ENCODE measurements at places on chromosomes 12 and 14. TPM values are rescaled to one million over a fixed set of nuclear protein-coding genes. Genes with fewer than 3 reads are reported as not detected.

The PRB2 gene
- not detected for total RNA-seq

The ZFHX2 gene
- 1.1 TPM for total RNA-seq

The SPTB gene
- 2.7 TPM for total RNA-seq

The CIT gene
- 0.59 TPM for total RNA-seq

The CRIP1 gene
- 9.2 TPM for total RNA-seq

The RHOJ gene
- total RNA-seq, result 1.7 TPM

DNA sequence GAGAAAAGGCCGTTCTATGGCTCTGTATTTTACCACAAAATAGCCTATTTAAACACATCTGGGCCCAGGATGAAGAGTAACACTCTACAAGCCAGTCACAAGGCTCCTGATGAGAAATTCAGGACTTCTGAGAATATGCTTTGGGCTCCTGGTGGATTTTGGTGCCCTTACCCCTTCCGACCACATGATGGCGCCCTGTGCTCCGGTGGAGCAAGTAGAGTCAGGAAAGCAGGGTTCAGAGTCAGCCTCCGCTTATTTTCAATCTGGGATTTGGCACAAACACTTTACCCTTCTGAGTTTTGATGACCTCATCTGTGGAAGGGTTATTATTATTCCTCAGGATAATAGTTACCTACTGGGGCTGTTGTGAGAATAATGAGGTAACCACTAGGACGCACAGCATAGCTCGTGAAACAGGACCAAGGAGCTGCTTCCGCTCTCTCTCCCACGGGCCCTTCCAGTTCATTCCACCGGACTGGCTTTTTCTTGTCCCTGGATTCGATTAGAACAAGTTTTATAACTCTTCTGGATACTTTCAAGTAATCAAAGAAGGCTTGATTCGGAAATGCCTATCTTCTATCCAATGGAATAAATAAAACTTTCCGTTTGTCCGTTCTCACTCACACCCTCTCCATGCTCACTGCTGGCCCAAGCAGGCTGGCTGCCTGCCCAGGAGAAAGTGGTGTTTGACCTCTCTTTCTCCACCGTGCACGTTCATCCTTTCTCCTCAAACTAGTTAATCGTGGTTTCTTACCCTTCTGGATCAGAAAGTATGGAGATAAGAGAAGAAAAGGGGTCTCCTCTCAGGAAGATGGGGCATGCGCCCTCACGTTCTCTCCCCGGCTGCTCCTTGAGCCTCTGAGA lies 104.6 kb downstream of the GALC start:
- DNase-seq, result no peak

DNA sequence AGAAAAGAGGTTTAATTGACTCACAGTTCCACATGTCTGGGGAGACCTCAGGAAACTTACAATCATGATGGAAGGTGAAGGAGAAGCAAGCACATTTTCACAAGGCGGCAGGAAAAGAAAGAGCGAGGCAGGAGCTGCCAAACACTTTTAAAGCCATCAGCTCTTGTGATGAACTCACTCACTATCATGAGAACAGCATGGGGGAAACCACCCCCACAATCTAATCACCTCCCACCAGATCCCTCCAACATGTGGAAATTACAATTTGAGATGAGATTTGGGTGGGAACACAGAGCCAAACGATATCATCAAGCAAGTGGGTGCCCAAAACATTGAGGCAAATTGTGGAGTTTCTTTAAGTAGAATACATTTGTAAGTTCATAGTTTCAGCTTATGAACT lies 957.7 kb downstream of the DIO2 start:
- DNase-seq, result no peak

DNA sequence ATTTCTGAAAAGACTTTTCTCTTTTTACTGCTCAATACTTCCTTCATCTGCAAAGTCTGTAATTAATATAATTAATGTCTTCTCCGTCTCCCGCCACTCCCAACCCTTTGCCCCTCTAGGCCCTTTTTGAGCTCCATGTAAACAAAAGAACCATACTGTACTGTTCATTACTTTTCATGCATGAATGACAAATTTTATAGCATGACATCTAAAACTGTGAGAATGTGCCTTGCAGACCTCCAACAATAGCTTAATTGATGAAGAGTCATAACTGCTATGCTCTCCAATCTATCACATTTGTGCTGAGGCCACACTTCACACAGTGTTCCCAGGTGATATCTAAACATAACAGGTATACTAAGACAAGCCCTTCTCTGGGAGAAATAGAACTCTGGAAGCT lies 1122.7 kb upstream of the ATXN7L3B start:
- no peak for DNase-seq

DNA sequence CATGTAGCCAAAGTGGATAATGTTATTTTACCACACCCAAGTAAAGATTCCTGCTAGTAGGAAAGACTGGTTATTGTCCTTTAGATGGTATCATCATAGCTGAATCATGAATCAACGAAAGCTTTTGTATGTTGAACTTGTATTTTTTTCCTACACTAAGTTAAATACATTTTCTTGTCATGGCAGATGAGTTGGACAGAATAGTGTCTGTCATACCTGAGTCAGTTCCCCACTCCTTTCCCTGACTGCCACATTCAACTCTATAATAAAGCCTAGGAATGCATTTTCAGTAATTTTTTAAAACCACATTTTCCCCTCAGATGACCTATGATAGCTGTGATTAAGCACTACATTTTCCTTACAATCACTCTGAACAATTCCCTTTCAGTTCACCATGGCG lies 9.3 kb upstream of the PTHLH start:
- DNase-seq, result no peak

DNA sequence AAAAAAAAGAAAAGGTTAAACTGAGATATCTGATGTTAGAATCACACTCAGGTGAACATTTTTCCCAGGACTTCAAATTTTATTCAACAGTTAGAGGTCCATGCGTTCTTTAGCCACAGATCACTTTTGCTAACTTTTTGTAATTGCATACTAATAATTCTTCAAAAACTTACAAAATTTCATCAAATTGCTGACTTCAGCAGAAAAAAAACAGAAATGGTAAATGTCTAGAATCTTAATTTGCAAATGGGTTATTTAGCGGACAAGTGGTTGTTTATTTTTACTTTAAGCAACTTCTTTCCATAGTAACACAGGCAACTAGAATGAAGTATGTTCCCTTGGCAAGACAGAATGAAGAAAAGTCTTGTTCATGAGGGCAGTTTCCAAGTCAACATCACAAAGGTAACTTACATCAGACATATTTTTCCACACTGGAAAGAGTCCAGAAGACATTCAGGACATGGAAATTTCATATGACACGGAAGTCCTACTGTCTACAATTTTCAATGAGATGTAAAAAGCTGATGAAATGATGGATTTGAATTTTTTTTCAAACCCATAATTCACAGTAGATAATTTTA lies 62.5 kb upstream of the SOX5 start:
- DNase-seq, result no peak

- no peak for DNase-seq
Observed at GRCh38 chr14:32726516-32726915, 212.2 kb upstream of the NPAS3 start.

DNA sequence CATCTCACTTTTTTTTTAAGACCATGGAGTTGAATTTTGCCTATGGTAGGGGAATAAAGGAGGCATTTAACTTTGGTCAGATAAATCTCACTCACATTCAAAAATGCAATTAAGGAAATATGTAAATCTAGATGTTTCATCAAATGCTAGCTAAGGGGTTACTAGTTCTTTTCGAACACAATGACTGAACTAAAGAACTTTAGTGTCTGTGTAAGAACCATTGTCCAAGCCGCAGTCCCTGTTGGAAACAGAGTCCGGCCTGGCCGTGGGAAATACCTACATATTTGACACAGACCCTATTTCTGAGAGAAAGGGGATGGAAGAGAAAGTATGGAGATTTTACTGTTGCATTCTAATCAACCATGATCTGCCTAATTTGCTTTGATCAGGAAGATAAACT lies 17.4 kb downstream of the LGR5 start:
- DNase-seq, result no peak

DNA sequence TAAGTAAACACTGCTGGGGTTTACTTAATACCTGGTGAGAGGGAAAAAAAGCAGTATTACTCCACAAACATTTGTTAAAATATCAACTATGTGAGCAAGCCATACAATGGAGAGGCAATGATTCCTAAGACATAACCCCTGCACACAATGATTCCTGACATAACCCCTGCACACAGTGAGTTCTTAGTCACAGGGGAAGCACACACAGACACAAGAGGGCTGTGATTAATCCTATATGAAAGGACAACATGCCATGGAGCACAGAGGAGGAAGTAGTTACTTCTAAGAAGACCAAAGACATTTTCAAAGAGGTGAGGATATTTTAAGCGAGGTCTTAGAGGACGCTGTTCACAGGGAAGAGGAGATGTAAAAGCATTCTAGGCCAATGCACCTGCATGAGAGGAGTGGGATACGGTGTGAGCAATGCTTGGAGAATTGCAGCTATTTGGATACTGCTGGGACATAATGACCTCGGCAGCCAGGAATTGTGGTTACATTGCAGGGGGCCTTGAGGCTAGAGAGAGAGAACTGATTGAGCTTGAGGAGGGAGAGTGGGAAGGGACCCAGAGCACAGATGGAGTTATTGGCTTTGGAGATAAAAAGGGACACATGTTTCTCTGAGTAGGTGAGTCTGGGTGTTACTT lies 211.9 kb downstream of the APAF1 start:
- DNase-seq, result no peak

DNA sequence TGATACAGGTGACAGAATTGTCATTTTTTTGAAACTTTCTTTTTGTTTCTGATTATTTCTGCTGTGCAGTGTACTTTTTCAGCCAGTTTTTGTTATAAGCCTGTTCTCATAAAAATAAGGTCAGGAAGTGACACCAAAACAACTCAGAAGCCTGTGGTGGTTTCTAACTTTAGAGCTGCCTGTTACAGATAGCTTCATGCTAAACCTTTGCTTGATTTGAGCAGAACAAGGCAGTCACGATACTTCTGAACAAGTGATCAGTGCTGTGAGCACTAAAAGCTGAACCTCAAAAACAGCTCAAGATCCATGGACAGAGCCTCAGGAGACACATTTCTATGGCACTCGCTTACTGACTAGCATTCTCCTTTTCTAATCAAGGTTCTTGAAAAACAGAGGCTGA lies 82.0 kb downstream of the PRKCH start:
- no peak for DNase-seq

GRCh38 chr14:93954900-93955849 lies 21.2 kb downstream of the ASB2 start:
- DNase-seq, result no peak

GRCh38 chr12:25455696-25456095 lies 97.4 kb downstream of the LMNTD1 start:
- DNase-seq, result no peak

- no peak for DNase-seq
Observed at GRCh38 chr12:62749586-62749985, 185.4 kb downstream of the PPM1H start.

GRCh38 chr12:10528174-10528953 lies 22.7 kb downstream of the EIF2S3B start:
- DNase-seq, result no peak

- DNase-seq, result no peak
Observed at GRCh38 chr14:91027561-91027960, 32.9 kb downstream of the RPS6KA5 start.

- DNase-seq, result no peak
Observed at GRCh38 chr14:67377916-67378315, 17.8 kb downstream of the EIF2S1 start.

DNA sequence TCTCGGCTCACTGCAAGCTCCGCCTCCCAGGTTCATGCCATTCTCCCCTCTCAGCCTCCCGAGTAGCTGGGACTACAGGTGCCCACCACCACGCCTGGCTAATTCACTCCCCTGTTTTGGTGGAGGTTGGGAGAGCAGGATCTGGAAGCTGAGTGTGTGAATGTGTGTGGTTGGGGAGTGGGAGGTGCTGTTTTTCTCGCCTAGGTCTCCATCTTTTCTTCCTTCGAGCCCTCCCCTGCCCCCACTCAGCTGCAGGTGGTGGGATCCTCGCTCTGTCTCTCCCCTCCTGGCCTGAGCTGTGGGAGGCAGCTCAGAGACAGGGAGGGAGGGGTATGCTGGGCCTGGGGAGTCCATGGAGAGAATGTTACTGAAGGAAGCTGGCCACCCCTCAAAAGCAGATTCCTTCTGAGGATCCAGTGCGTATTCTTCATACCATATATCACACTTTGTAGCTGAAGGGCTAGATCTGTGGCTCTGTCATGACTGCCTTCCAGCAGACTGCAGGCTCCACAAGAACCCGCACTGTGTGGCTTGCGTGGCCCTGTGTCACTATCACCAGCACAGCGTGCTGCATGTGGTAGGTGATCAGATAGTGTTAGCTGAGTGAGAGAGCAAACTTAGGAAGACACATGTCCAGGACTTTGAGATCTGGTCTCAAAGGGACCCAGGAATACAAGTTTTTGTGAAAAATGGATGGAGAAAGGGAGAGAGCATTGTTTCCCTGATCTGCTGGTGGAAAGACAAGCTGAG lies 2.8 kb downstream of the KRT83 start:
- no peak for DNase-seq

DNA sequence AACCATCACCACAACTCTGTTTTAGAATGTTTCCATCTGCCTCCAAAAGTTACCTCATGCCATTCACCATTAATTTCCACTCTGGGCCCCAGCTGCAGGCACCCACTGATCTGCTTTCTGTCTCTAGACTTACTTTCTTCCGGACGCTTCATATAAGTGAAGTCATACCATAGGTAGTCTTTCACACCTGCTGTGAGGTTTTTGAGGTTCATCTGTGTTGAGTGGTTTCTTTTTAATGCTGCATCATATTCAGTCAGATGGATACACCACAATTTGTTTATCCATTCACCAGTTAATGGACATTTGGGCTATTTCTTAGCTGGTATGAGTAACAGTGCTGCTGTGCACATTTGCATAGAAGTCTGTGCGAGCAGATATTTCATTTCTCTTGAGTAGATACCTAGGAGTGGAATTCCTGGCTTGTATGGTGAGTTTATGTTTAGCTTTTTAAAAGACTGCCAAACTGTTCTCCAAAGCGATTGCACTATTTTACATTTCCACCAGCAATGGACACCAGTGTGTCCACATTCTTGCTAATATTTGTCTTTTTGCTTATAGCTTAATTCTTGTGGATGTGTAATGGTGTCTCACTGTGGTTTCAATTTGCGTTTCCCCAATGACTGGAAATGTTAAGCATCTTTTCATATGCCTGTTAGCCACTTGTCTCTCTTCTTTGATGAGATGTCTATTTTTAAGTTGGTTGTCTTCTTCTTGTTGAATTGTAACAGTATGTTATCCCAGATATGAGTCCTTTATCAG lies 48.3 kb downstream of the ZFYVE21 start:
- no peak for DNase-seq

GRCh38 chr12:50925342-50925651 lies 27.0 kb upstream of the HIGD1C start:
- DNase-seq, result peak; percentile 38

DNA sequence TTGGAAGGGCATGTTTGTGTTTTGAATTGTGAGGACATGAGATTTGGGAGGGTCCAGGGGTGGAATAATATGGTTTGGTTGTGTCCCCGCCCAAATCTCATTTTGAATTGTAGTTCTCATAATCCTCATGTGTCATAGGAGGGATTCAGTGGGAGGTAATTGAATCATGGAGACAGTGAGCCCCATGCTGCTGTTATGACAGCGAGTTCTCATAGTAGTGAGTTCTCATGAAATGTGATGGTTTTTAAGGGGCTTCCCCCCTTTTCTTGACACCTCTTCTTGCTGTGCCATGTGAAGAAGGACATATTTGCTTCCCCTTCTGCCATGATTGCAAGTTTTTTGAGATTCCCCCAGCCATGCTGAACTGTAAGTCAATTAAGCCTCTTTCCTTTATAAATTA lies 260.0 kb downstream of the DUSP6 start:
- DNase-seq, result no peak
